ENCODE measurements at places on chromosomes 5 and 9.

- DNase-seq: no peak
Measured at GRCh38 chr5:83672158-83672557, 48.5 kb downstream of the HAPLN1 start.

DNA sequence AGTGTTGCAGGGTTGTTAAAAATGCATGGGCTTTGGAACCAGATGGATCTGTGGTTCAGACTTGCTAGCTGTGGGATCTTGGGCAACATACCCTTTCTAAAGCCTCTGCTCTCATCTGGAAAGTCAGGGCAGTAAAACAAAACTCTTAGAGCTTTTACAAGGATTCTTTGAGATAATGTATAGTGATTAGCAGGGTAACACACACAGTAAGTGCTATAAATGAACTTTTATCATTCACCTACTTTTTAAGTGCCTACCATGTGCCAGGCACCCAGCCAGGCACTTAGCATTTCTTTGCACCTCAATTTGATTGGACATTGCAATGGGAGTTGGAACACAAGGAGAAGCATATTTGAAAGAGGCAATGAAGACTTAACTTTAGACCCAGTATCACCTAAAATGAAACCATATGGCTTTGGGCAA is 208.6 kb upstream of the PAPPA start:
- peak; percentile 72 for DNase-seq

GRCh38 chr5:73160239-73160671 is 12.7 kb upstream of the TMEM174 start:
- no peak for DNase-seq

DNA sequence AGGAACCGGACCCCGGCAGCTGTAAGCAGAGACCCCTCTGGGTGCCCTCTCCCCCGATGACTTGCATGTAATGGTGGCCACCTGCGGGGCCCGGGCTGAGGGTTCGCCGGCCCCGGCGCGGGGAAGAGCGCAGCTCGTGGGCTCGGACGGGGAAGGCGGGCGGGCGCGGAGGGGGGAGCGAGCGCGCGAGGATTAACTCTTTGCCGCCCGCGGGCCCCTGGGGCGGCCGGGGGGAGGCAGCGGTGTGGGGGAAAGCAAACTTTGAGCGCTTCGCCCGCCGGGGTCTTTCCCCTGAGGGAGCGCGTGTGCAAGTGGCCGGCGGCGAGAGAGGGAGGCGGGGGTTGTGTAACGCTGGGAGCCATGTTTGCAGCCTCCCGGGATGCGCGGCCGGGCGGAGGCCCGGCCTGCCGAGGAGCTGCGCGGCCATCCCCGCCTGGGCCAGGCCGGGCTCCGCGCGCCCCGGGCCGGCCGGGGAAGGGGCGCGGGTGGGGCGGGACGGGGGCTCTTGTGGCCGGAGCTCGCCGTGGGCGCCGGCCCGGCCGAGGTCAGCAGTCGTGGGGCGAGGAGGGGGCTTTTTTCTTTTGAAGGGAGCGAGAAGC is 547 bp downstream of the ANP32B start:
- DNase-seq: peak; percentile 29

- no peak for DNase-seq
Measured at GRCh38 chr5:32831624-32832023, 120.5 kb downstream of the NPR3 start.

- DNase-seq: peak; percentile 60
Measured at GRCh38 chr9:79657891-79658290, 86.1 kb downstream of the TLE4 start.

DNA sequence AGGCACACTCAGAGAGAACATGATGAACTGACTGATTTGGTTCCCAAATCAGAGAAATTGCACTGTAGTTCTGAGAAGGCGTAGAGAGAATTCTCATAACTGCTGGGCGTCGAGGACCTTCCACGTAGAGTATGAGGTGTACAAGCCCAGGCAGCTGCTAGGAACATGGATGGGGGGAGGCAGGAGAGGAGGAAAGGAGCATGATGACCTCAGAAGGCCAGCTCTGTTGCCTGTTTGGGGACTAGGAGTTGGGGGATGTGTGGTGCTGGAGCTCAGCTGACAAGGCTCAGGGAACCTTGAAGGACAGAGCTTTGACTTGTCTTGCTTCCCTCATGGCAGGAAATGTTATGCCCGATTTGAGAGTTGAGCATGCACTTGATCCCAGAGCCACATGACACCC is 485.4 kb downstream of the IRX1 start:
- no peak for DNase-seq

DNA sequence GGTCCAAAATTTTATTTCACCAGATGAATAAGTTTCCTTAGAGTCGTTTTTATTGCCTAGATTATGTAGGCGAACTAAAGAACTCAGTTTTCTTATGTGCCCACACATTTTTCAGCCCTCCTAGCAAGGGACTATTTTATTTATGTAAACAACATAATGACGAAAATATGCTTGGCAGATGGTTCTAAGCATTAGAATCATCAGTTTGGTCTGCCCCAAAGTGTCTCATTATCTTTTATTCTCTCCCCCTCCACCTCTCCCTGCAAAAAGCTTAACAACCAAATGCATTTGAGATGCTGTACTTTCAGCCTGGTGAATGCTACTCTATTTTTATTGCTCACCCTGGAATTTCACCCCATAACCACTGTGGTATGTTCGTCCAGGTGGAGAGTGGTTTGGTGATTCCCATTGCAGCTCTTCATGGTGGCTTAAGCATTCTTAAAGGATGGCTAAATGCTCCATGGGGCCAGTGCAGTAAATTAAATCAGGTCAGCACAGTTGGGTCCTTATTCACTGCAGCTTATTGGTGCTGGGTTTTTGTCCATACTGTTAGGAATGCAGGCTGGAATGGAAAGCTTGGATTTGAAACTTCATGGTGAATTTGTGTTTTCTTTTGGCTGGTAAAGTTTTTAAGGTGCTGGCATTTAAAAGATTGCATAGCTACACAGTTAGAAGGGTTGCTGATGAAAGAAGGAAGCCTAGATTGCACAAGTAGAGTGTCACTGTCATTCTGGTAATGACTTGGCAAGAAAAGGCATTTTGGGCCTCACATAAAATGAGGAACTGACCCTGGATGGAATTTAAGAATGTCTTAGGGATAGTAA is 39.2 kb downstream of the TLE4 start:
- peak; percentile 99 for DNase-seq

GRCh38 chr5:15010936-15011335 is 139.4 kb upstream of the ANKH start:
- peak; percentile 21 for DNase-seq

GRCh38 chr5:76084496-76085242 is 1.5 kb downstream of the SV2C start:
- peak; percentile 25 for DNase-seq

- DNase-seq: no peak
Measured at GRCh38 chr5:74877624-74878304, 11.6 kb upstream of the FAM169A start.

GRCh38 chr9:8394341-8394740 is 594.8 kb upstream of the DMAC1 start:
- DNase-seq: no peak

DNA sequence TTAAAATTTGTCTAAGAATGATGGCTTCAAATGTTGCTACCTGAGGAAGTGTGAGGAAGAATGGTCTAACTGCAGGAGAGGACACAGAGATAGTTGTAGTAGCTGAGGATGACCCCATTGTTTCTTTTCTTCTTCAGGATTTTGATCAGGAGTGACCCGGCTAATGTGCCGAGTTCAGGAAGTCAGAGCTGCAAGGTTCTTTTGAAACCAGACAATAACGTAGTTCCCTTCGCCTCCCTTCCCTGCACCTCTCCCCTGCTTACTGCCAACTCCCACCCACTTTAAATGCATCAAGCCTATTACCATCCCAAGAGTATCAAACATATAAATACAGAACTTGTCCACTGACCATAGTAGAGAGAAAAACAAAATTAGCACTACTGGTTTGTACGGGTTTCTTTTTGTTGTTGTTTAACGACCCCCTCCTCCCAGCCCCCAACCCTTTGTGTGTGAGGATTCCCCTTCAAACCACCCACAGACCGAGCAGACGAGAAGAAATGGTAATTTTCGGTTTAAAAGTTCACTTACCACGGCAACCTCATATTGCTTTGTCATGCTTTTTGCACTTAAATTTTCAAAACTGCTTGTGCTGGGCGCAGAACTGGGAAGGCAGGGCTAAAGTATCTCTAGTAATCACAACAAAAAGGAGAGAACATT is 23.5 kb upstream of the ELAVL2 start:
- no peak for DNase-seq

DNA sequence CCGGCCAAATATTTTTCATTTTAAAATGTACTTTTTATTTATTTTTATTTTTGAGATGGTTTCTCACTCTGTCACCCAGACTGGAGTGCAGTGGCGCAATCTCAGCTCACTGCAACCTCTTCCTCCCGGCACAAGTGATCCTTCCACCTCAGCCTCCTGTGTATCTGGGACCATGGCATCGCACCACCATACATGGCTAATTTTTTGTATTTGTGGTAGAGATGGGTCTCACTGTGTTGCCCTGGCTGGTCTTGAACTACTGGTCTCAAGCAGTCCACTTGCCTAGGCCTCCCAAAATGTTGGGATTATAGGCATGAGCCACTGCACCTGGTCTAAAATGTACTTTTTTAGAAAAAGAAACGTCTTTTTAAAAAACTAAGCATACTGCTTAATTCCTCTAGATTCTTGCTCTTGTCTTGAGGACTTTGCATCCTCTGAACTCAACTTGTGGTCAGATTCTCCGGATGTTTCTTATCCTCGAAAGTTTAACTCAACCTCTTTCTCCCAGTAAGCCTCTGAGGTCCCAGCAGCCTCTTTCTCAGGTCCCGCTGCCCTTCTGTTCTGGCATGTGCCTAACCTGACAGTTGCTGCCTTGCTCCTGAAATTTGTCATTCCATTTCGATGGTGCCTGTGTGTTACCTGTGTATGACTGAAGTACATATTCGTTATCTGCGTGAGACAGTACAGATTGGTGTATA is 63.0 kb downstream of the TRIO start:
- DNase-seq: no peak

- no peak for DNase-seq
Measured at GRCh38 chr9:134187110-134187531, 22.8 kb upstream of the RNU6ATAC start.

GRCh38 chr5:95358320-95358719 is 32.8 kb upstream of the FAM81B start:
- no peak for DNase-seq

DNA sequence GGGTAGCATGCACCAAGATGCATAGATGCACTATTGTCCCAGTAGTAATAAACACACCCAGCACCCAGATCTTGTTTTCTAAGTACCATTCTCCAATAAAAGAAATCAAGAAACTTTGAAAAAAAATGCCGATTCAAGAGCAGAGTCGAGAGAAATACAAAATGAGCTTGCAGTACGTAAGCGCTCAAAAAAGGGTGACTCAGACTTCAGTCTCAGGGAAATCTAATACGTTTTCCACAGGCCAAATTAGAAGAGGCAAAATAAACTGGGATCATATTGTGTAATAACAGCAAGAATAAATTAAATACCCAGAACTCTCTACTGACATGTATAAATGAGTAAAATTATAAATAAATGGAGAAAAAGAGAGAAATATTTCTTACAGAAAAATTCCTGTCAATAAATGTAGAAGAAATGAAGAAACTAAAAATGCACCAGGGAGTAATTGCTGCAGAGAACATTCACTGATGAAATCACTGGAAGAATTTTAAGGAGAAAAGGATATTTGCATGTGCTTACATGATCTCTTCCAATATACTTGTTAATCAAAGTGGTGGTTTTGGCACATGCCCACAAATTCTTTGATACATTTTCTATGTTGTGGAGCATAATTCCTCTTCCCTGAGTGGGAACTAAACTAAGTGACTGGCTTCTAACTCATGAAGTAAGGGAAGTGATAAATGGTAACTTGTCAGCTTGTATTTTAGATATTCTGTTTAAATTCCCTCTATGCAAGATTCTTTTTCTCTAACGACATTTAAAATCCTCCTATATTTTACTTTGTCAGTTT is 567.6 kb upstream of the ADAMTS16 start:
- DNase-seq: peak; percentile 29

GRCh38 chr9:706606-707459 is 134.7 kb upstream of the DMRT1 start:
- DNase-seq: peak; percentile 75

GRCh38 chr9:35859990-35860339 is 10.2 kb downstream of the OR13J1 start:
- peak; percentile 15 for DNase-seq

- peak; percentile 54 for DNase-seq
Measured at GRCh38 chr5:112338681-112339337, 80.3 kb downstream of the EPB41L4A start.

GRCh38 chr5:3639175-3639574 is 43.5 kb downstream of the IRX1 start:
- no peak for DNase-seq

DNA sequence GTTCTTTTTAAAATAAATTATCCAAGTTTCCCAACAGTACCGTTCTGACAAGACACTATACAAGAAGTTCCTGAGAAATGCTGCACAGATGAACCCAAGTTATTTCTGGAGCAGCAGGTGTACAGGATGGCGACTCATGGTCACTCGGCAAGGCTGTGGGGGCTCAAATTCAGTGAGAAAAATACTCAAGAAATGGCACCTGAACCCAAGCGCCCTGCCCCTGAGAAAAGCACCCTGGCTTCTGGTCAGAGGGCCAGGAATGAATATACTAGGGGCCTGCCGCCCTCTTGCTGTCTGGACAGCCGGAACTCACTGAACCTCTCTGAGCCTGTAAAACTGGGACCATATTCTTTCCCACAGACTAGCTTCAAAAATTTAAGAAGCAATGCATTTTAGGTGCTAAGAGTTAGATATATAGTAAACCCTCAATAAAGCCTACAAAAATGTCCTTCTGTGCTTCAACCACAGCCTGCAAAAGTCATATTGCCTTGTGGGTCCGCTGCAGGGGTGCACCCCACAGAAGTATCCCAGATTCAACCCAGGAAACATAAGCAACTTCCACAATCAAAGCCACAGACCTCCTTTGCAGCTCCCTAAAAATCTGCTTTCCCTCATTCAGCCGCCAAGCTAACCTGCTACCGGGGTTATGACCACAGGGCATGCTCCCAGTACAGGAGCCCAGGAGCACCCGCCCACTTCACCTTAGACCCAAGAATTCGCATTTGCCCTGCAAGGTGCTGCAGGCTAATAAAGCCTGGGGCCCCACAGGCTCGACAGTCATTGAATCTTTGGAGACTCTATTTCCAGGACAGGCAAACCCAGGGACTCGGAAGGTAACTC is 1.4 kb downstream of the RAPGEF1 start:
- DNase-seq: no peak

DNA sequence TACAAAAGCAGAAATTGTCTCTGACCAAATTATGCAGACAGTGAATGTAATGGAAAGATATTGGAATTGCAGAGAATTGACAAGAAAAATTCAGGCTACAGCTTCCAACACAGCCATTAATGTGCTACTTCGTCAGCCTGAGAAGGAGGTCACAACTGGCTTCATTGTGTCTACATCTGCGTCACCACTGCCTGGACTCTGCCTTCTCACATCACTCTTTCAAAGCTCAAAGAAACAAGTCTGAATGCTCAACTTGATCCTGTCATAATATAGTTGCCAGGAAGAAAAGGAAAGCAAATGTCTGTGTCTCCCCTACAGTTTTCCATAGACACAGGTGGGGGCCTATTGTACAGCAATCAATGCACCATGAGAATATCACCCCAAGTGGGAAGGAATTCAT is 806.5 kb upstream of the CDH10 start:
- no peak for DNase-seq

GRCh38 chr5:177446200-177447065 is at the start of gene PRR7:
TSS of gene PRR7 (plus strand) at chr5:177446814. CDS start at chr5:177455068, 8,254 bp downstream.
- peak; percentile 66 for DNase-seq

All from AG10803 (cell line).